ENCODE measurements at places on chromosomes 3 and 15.

- H3K27me3 ChIP-seq = no peaks in the 10 kb centered on the region
- H3K4me1 ChIP-seq = no peaks in the 10 kb centered on the region
- no peak overlapping the region for H3K4me3 ChIP-seq
- no peaks in the 10 kb centered on the region for H3K36me3 ChIP-seq
- H3K27ac ChIP-seq = no peak overlapping the region
These were observed 476.6 kb downstream of the FHIT start for GRCh38 chr3:60774617-60775016.

GRCh38 chr15:74044267-74045110 is 37.9 kb downstream of the GOLGA6A start:
- peaks cover 10% of the 10 kb centered on the region for H3K36me3 ChIP-seq
- H3K27ac ChIP-seq = no peak overlapping the region

DNA sequence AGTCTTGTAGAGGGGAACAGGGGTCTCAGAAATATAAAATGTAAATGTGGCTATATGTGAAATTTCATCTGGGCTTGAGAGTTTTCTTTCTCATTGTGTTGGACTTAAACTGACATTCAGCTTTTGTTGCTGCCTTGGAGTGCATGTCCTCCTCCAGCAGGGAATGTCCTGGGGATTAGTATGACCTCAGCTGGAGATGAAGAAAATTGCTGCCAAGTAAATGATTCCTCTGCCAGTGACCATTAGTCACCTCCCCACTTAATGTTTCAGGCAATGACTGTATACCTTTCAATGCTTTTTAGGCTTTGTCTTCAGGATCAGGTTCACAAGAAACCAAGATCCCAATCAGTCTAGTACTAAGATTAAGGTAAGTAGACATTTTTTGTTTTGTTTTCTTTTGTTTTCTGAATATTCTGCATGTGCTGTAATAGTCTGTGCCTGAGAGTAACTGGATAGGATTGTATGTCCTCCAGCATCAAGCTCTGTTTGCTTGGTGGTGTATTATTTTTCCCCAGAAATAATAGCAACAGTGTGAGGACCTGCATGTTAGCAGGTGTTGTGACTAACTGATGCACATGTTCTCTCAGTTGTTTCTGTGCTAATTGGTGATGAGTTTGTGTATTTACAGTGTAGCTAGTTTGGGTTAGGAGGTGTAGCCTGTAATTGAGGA is 18.1 kb upstream of the SLC22A13 start:
- DNase-seq = no peak
- peaks cover 40% of the 10 kb centered on the region for H3K36me3 ChIP-seq
- no peak overlapping the region for H3K27ac ChIP-seq
- no peak overlapping the region for H3K4me3 ChIP-seq
- no peaks in the 10 kb centered on the region for H3K27me3 ChIP-seq

DNA sequence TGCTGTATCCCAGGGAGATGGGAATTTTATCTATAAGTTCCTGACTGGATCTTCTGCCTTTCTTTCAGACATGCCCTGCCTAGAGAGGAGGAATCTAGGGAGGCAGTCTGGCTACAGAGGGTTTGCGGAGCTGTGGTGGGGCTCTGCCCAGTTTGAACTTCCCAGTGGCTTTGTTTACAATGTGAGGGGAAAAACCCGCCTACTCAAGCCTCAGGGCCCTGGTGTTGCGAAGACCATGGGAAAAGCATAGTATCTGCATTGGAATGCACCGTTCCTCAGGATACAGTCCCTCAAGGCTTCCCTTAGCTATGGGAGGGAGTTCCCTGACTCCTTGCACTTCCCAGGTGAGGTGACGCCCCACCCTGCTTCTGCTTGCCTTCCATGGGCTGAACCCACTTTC is 168.7 kb downstream of the TMEM108 start:
- peaks cover 2% of the 10 kb centered on the region for H3K36me3 ChIP-seq
- H3K4me1 ChIP-seq = peaks cover 21% of the 10 kb centered on the region
- H3K4me3 ChIP-seq = no peak overlapping the region
- DNase-seq = no peak
- no peak overlapping the region for H3K27ac ChIP-seq

GRCh38 chr15:34953851-34954250 is 15.7 kb downstream of the AQR start:
- no peak for DNase-seq
- H3K27me3 ChIP-seq = no peaks in the 10 kb centered on the region

DNA sequence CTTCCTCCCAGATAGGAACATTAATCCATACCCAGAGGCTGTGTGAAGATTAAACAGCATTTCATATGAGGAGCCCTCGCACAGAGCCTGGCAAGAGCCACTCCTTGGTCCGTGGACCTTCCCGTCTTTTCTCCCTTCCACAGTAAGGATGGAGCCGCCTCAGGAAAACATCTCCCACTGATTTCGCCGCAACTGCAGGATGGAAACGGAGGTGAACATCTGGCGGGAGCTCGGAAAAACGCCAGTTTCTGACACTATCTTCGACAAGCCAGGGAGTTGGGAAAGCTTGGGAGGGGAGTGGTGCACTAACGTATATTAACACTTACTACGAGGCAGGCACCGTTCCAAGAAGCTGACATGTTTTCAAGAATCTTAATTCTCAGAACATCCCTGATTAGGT is 157.9 kb downstream of the XXYLT1 start:
- no peak overlapping the region for H3K27ac ChIP-seq
- H3K36me3 ChIP-seq = no peaks in the 10 kb centered on the region
- no peaks in the 10 kb centered on the region for H3K27me3 ChIP-seq
- no peak overlapping the region for H3K4me3 ChIP-seq
- H3K4me1 ChIP-seq = no peaks in the 10 kb centered on the region

DNA sequence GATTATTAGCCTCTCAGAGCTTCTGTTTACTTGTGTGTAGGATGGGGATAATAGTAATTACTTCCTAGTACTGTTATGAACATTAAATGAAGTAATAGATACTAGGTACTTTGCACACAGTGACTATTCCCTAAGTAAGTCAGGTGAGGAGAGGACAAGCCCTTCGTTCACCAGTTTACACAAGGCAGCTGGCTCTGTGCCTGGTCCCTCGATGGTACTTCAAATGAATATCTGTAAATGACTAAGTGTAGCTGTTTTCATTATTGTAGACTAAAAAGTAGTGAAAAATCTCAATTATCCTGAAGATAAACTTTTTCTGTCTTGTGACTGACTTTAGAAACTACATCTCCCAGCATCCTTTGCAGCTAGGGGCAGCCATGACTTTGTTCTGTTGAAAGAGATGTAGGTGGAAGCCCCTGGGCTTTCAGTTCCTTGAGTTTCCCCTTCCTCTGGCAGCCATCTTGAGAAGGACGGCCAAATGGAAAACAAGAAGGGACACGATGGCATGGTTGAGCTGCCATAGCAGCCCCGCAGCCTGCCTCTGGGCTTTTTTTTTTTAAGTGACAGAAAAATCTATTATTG is 11.7 kb upstream of the WNT7A start:
- DNase-seq = no peak
- peaks cover 22% of the 10 kb centered on the region for H3K4me1 ChIP-seq
- H3K4me3 ChIP-seq = no peak overlapping the region
- H3K27me3 ChIP-seq = peaks cover 5% of the 10 kb centered on the region

- peaks cover 45% of the 10 kb centered on the region for H3K4me1 ChIP-seq
- H3K4me3 ChIP-seq = peak overlapping the region; percentile 60
- peaks cover 4% of the 10 kb centered on the region for H3K27me3 ChIP-seq
- DNase-seq = peak; percentile 89
- peaks cover 33% of the 10 kb centered on the region for H3K36me3 ChIP-seq
These were observed 267.0 kb downstream of the PLCL2 start for GRCh38 chr3:17151598-17152373.

DNA sequence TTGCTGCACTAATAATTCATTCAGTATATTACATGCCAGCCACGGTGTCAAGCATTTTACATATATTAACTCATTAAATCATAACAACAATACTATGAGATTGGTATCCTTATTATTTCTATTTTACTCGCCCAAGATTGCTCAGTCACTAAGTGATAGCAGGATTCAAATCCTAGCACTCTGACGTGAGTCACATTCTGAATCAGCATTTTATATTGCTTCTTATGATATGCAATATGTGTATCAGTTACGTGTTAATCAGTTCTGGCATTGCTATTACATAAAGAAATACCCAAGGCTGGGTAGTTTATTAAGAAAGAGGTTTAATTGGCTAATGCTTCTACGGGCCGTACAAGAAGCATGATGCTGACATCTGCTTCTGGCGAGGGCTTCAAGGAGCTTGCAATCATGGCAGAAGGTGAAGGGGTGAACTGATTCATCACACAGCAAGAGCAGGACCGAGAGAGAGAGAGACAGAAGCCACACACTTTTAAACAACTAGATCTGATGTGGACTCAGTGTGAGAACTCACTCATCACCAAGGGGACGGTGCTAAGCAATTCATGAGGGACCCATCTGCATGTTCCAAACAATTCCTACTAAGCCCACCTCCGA is 166.5 kb upstream of the TMCO5A start:
- no peaks in the 10 kb centered on the region for H3K36me3 ChIP-seq
- no peaks in the 10 kb centered on the region for H3K4me1 ChIP-seq
- H3K27me3 ChIP-seq = peaks cover 2% of the 10 kb centered on the region
- no peak overlapping the region for H3K4me3 ChIP-seq
- H3K27ac ChIP-seq = no peak overlapping the region
- no peak for DNase-seq

- H3K4me3 ChIP-seq = no peak overlapping the region
- no peak overlapping the region for H3K27ac ChIP-seq
- no peaks in the 10 kb centered on the region for H3K36me3 ChIP-seq
- H3K4me1 ChIP-seq = no peaks in the 10 kb centered on the region
- no peak for DNase-seq
These were observed 96.8 kb upstream of the ASB14 start for GRCh38 chr3:57389271-57389670.

- H3K36me3 ChIP-seq = peaks cover 27% of the 10 kb centered on the region
- peak; percentile 18 for DNase-seq
- H3K4me3 ChIP-seq = peak overlapping the region; percentile 28
- peaks cover 19% of the 10 kb centered on the region for H3K4me1 ChIP-seq
These were observed 6.5 kb downstream of the DAG1 start for GRCh38 chr3:49476563-49476962.

DNA sequence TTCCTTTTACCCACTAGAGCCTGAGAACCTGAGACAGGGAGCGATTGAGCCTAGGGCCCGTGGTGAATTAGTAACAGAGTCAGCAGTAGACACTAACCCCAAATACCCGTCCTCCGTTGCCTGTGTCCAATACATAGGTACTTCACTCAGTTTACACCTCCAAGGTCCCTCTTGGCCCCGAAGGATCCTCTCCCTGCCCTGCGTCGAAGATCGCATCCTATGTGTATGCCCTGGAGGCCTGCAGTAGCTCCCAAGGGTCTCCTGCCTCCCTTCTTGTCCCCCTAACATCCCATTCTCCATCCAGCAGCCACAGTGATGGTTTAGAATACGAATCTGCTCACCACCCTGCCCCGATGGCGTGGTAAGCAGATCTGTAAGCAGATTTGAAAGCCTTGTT is 67.0 kb downstream of the ISG20 start:
- H3K36me3 ChIP-seq = no peaks in the 10 kb centered on the region
- DNase-seq = no peak
- peaks cover 57% of the 10 kb centered on the region for H3K27me3 ChIP-seq
- H3K4me1 ChIP-seq = peaks cover 16% of the 10 kb centered on the region
- peak overlapping the region; percentile 10 for H3K4me3 ChIP-seq

DNA sequence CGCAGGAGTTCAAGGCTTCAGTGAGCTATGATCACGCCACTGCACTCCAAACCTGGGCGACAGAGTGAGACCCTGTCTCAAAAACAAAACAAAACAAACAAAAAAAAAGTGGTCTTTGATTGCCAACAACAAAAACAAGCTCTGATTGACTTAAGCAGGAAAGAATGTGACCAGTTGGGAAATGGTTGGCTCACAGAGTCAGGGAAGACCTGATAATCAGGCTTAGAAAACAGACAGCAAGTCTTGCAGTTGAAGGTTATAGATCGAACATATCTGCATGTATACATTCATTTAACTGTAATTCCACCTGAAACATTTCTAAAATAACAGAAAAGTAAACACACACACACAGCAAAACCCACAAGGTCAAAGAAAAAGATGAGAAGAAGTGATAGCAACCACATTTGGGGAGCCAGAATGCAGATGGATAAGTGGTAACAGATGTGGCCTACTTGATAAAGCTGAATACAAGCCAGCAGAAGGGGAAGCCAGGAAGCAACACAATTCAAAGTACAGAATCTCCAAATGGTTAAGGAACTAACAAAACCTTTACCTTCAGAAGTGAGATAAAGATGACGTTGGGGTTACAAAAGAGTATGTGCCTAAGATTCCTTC is 699.9 kb upstream of the ZNF385D start:
- no peak overlapping the region for H3K4me3 ChIP-seq
- no peaks in the 10 kb centered on the region for H3K27me3 ChIP-seq
- H3K36me3 ChIP-seq = no peaks in the 10 kb centered on the region
- no peaks in the 10 kb centered on the region for H3K4me1 ChIP-seq
- no peak for DNase-seq
- H3K27ac ChIP-seq = no peak overlapping the region

DNA sequence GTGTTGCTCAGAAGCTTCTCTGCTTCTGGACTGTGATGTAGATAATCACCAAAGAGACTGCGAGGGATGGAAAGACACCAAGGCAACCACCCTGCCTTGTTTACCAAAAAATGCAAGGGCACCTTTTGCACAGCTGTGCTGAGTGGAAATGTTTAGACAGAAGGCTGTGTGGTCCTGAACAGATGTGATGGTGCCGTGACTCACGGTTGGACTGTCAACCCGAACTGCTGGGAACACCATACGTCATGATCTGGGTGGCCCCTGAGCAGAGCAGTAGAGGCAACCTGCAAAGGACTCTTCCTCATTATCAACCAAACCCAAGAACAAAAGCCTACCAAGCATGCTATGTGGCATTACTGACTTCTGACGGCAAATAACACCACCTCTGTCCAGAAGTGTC is 61.3 kb upstream of the LPP start:
- peaks cover 2% of the 10 kb centered on the region for H3K27me3 ChIP-seq
- peak overlapping the region; percentile 49 for H3K27ac ChIP-seq
- H3K36me3 ChIP-seq = peaks cover 1% of the 10 kb centered on the region
- no peak for DNase-seq
- H3K4me3 ChIP-seq = no peak overlapping the region

- no peaks in the 10 kb centered on the region for H3K4me1 ChIP-seq
- no peaks in the 10 kb centered on the region for H3K36me3 ChIP-seq
- H3K4me3 ChIP-seq = no peak overlapping the region
- H3K27ac ChIP-seq = no peak overlapping the region
These were observed 429.2 kb downstream of the OTOL1 start for GRCh38 chr3:161925749-161926360.

GRCh38 chr3:188389711-188390342 is 235.9 kb downstream of the LPP start:
- H3K27ac ChIP-seq = peak overlapping the region; percentile 86
- H3K36me3 ChIP-seq = peaks cover 2% of the 10 kb centered on the region
- peaks cover 44% of the 10 kb centered on the region for H3K4me1 ChIP-seq
- H3K27me3 ChIP-seq = peaks cover 1% of the 10 kb centered on the region

DNA sequence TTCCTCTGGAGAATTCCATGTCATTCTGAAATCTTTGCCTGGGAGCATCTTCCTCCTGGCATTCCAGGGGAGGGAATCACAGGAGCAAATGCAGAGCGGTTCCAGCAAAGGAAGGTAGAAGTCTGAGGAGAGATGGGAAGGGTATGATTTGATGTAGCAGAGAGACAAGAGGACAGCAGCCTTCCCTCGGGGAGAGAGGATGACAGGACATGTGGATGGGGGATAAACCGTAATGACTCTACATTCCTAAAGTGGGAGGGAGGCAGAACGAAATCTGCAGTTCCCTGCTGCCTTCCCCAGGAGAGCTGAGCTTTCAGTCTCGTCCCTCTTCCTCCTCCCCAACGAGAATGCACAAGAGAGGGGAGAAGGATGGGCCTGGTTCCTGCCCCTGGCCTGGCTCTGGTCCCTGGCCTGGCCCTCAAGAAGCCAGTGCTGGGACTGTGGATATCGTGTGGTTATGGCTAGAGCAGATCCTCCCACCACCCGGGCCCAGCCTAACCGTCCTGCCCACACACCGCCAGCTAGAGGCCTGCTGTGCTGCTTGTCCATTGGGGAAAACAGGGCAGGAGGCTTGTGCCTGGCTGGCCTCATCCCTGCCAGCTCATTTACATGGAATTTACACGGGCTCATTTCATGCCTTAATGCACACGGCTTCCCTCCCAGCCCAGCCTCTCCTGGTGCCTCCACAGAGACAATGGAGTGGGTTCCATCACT is 26.6 kb downstream of the SEMA7A start:
- no peaks in the 10 kb centered on the region for H3K27me3 ChIP-seq
- H3K27ac ChIP-seq = peak overlapping the region; percentile 46
